ENCODE measurements at places on chromosomes 11 and 22.

GRCh38 chr22:29642694-29643093, 39.3 kb downstream of the NF2 start:
- DNase-seq, result peak; percentile 57

GRCh38 chr11:128886406-128887124, 4.6 kb upstream of the KCNJ5 start:
- DNase-seq, result no peak

GRCh38 chr11:112050721-112051120, 23.1 kb downstream of the PIH1D2 start:
- DNase-seq, result no peak

GRCh38 chr11:23620617-23621016, 760.3 kb upstream of the CCDC179 start:
- DNase-seq, result no peak

- no peak for DNase-seq
These were observed 33.9 kb downstream of the PRDM11 start for GRCh38 chr11:45180179-45180847.

DNA sequence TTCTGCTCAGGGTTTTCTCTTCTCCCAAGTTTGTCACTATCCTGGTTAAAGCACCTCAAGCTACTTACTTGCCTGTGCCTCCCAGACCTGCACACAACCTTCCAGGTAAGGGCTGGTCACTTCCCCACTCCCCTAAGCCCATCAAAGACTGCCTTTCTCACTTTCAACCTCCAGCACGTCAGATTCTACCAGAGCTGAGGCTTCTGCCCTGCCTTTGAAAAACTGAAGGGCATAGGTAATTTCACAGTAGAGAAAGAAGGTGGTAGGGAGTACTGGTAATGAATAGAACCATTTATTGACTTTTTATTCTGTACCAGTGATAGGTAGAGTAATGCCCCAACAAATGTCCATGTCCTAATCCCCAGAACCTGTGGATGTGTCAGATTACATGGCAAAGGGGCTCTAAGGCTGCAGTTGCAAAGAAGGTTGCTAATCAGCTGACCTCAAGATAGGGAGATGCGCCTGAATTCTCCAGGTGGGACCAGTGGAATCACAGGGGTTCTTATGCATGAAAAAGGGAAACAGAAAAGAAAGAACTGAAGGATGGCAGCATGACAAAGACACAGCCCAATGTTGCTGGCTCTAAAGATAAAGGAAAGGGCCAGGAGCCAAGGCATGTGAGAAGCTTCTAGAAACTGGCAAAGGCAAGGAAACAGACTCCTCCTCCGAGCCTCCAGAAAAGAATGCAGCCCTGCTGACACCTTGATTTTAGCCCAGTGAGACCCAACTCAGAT, 89.0 kb downstream of the SLC1A2 start:
- no peak for DNase-seq

GRCh38 chr11:130146796-130147195, 12.8 kb upstream of the ST14 start:
- no peak for DNase-seq

DNA sequence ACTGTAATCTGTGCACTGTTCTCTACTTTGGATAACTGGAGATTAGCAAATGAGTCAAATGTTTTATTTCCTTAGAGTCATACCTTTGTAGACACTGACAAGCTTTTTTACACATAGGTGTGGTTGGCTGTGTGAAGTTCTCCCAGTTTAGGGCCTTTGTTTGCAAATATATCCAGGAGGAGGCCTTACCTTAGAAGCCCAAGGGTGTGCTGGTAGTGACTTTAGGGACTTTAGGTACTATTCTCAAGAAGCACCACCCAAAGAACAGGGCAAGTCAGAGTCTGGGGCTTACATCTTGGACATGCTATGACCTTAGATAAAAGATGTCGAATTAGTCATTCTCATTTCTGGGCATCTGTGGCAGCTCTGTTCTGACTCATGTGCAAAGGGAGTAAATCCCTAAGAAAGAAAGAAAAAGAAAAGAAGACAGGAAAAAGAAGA, 4.8 kb upstream of the FAR1 start:
- no peak for DNase-seq

DNA sequence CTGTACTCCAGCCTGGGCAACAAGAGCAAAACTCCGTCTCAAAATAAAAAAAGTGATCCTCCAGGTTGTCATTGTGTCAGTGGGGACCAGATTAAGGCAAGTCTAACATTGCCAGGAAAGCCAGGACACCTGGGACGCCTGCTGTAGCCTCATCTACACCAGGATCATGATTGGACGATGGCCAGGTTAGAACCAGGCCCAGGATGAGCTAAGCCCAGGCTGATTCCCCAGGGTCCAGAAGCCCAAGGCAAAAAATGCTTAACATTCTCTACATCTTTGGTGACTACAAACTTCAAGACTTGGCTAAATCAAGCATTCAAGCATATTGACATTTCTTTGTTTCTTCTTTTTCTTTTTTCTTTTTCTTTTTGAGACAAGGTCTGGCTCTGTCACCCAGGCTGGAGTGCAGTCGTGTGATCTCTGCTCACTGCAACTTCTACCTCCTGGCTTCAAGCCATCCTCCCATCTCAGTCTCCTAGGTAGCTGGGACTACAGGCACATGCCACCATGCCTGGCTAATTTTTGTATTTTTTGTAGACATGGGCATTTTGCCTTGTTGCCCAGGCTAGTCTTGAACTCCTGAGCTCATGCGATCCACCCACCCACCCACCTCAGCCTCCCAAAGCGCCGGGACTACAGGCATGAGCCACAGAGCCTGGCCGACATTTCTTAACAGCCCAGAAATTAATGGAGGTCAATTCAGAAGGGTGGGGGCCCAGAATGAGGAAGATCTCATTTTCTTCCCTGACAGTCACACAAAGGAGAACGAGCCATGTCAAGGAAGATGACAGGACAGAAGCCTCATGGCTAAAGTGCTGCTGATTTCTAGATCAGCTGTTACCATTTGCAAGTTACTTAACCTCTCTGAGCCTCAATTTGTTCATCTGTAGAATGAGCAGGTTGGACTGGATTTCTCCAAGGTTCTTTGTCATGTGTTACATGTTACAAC, 12.5 kb upstream of the PTPRJ start:
- DNase-seq, result no peak

DNA sequence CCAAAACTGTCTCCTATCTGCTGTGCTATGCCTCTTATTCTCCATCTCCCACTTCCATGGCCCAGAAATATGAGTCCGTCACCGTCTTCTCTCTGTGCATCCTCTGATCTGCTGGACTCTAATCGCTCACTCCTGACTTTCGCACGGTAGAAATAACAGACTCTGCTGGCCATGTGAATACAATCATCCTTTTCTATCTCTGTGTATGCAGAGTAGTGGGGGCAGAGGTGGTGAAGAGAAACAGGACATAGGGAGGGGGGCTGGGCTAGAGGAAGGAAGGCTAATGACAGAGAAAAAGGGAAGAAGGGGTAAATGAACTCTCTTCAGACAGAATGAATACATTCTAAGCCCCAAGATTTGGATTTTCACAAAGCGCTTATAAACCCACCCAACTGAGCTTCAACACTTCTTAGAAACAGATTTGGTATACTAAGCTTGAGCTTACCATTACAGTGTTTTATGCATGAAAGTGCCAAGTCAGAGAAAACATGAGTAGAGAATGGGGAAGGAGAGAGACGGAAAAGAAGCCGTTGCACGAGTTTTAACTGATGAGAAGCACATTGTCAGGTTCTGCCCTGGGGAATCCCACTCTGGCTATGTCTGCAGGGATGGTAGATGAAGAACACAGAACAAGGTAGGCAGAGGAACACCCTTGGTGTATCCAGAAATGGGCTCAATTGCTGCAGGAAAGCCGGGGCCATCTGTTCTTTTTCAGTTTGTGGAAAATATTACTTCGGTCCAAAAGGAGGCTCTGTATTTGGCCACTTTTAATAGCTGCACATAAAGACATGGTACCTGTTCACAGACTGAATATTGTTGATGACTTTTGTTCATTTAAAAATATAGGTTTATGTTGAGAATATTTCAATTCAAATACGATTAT, 324.7 kb downstream of the ETS1 start:
- DNase-seq, result no peak

DNA sequence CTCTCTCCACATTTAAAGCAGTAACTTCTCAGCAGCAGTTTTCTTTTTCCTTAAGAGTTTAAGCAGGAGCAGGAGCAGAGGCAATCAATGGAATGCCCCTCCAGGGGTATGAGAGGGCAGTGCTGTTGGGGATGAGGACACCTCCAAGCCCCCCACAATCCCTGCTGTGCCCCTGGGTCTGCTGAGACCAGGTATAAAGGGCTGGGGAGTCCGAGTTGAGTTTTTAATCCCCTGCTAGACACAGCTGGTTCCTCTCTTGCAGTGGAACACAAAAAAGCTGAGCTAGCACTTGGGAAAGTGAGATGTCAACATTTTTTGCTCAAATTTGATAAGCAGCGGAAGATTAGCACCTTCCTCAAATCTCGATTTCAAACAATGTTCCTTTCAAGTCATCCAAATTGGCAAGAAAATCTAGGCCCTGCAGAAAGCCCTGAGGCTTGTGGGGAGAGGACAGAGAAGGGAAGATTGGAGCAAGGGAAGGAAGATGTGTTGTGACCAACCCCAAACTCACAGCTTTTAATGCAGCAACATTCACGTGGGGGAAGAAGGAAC, 581.9 kb downstream of the SOX6 start:
- no peak for DNase-seq

Measured in stimulated activated effector memory CD8-positive, alpha-beta T cell treated with anti-CD3 and anti-CD28 coated beads, Interleukin-12 subunit alpha, Interleukin-12 subunit beta, amount 100 ng/mL, for 72 hours (primary cell).